Activated T-helper 1 cell treated with anti-CD3 and anti-CD28 coated beads, Interleukin-2, amount 50 U/mL, for 16 hours (primary cell): ENCODE measurements at places on chromosomes 2 and 18.

- no peak for DNase-seq
These were observed 27.5 kb upstream of the ACVR1 start for GRCh38 chr2:157903626-157904025.

DNA sequence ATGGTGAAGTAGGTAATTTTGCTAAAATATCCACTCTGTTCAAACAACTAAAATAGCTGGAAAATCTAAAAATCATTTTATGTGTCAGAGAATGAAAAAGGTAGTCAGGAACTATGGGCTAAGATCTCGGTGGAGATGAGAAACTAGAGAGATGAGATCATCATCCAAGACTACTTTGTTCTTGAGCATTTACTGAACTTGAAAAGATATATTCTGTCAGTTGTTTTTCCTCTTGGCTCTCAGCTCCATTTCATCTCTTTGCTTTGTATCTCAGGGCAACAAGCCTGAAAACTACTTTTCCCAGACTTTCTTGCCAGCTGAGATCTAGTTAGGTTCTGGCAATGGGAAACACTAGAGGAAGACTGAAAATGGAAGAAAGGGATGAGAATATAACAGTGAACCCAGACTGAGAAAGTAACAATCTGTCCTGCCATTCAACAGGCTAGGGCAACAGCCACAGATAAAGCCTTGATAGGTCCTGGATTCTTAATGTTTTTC is 346.2 kb upstream of the MEX3C start:
- no peak for DNase-seq

- no peak for DNase-seq
These were observed 185.9 kb upstream of the FOSL2 start for GRCh38 chr2:28206762-28207161.

DNA sequence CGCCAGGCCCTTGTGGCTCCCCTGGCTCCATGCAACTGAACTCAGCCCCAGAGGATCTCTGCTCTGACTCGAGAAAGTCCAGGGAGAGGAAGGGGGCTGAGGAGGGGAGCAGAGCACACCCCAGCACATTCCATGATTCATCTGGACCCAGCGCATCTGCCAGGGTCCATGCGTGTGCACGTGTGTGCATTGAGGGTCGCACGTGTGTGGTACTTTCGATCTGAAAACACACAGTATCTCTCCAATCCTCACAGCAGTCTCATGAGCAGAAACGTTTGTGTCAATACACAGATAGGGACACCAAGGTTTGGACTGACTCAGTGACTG is 146.4 kb upstream of the ID2 start:
- no peak for DNase-seq

DNA sequence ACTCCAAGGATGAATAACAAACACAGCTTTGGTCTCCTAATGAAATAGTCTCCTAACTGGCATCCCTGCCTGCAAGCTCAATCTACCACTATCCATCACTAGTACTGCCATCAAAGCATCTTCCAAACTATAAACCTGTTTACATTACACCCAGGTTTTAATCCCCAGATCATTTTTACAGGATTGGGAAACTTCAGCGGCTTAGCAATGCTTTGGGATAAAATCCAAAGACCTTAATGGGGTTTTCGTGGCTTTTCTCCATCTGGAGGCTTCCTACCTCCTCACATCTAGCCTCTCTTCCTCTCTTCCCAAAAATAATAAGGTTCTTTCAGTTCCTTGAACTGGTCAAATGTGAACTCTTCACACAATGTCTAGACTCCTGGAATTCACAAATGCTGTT is 92.2 kb upstream of the SETBP1 start:
- no peak for DNase-seq

DNA sequence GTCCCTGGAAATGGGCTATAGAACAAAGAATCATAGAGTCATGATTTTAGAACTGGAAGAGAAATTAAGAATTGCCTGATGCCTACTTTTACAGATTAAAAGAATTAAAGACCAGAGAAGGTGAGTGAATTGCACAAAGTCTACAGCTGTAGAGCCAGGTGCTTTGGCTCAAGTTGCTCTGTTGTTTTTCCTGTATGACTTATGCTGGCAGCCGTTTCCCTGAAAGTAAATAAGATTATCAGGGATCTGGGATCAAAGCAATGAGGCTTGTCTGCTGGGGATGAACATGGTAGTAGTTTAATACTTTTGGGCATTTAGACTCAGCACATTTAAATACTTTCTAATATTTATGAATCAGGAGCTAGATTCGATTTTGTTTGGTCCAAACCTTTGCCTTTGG is 166.9 kb downstream of the PRPF40A start:
- no peak for DNase-seq

DNA sequence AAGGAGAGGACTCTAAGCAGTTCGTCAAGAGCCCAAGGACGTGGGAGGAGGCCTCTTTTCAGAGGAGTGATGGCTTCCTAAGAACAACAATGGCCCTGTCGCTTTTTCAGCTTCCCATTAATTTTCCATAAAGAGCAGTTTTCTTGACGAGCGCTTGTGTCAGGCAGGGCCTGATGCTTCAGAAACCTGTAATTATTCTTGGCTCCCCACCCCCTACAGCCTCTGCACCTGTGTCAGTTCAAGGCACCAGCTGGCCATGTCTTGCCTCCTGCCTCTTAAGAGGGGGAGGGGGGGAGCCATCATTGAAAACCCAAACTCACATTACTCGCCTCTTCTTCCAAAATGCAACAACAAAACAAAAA is 32.3 kb downstream of the KLF7 start:
- DNase-seq, result no peak

DNA sequence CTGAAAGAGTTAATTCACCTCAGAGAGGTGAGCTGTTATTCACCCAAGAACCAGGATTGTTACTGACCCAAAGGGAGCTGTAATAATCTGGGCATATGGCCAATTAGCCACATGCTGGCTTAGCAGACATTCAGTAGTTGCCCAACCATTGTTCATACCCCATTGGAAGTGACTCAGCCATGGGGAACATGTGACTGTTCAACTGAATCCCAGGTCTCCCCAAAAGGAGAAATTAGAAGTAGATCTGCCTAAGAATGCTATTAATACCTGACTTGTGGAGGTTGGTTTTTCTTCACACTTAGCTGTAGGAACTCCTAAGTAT is 272.6 kb upstream of the UBE2E3 start:
- DNase-seq, result no peak

- DNase-seq, result no peak
These were observed 610.2 kb upstream of the SYT4 start for GRCh38 chr18:43887491-43887890.

- DNase-seq, result no peak
These were observed at the start of gene DLGAP1 for GRCh38 chr18:4455113-4455811. Gene DLGAP1 (minus strand): TSS chr18:4455307.

DNA sequence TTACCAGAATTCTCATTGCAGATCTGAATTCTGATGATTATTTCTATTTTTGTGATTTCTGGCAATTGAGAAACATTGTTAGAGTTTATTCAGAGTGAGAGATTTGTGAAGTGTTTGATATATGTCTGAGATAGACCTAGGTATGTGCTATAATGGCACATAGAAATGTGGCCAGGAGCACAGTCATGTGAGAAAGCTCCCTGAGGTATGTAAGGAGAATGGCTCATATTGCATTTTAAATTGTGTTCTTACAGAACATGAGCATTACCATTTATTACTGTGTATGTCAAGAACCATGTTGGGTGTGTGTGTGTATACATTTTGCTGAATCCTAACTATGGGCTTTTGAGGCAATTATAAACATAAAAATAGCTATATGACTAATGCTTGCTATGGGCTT is 101.2 kb downstream of the RAPGEF4 start:
- DNase-seq, result no peak

GRCh38 chr2:132489150-132489549 is 72.5 kb downstream of the GPR39 start:
- DNase-seq, result no peak

GRCh38 chr18:10523544-10523943 is 2.3 kb upstream of the NAPG start:
- no peak for DNase-seq

- DNase-seq, result no peak
These were observed 41.1 kb upstream of the MGAT5 start for GRCh38 chr2:134212746-134213145.

- no peak for DNase-seq
These were observed 338.6 kb upstream of the SOX11 start for GRCh38 chr2:5353565-5353964.

GRCh38 chr2:9326975-9327374 is 96.4 kb downstream of the ITGB1BP1 start:
- DNase-seq, result no peak

GRCh38 chr2:46645681-46646162 is 166.4 kb downstream of the TMEM247 start:
- DNase-seq, result no peak
